Stimulated activated CD4-positive, alpha-beta T cell treated with anti-CD3 and anti-CD28 coated beads, Interleukin-1b, Interleukin-23, amount 100 ng/mL, for 1 hour (primary cell): ENCODE measurements at places on chromosomes 3 and 15.

GRCh38 chr15:50764461-50765194 lies 878 bp downstream of the SPPL2A start:
- no peak for DNase-seq

DNA sequence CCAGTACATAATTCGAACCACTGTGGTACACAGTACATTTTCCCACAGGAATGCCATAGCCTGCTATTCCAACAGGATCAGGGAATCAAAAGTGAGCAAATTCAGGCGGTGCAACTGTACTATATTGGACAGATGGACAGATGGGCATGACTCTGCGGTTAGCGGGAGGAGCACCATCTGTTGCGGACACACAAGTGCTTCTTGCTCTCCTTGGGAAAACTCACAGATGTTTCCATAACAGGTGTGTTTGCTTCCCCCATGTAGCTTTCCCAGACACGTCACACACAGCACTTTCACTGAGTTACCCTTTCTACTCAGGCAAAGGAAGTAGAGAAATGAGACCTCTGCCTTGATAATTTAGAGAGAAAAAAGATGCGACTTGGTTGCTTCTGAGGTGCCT lies 325.1 kb upstream of the THBS1 start:
- DNase-seq = no peak

DNA sequence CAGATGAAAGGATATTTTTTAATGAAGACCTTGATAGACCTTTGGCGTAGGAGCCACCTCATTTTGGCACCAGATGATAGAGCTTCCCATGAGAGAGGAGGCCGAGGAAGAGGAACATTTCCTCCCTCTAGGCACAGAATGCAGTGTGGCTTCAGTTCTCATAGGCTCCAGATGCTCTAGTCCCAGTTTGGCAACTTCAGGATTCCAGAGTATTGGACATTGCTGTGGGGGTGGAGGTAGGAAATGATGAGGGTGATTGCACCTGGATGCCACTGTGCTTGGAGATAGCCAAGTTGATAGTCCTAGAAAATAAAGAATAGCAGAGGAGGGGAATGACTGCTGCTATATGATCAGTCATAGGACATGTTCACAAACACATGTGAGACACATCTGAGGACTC lies 58.3 kb upstream of the KY start:
- DNase-seq = no peak

- DNase-seq = no peak
Observed at GRCh38 chr3:27756877-27757276, 34.8 kb upstream of the EOMES start.

- DNase-seq = no peak
Observed at GRCh38 chr3:169308654-169309250, 354.8 kb downstream of the MECOM start.

GRCh38 chr3:14744556-14744955 lies 69.6 kb downstream of the C3orf20 start:
- no peak for DNase-seq

- DNase-seq = no peak
Observed at GRCh38 chr3:150975992-150976368, 3.5 kb upstream of the CLRN1 start.

DNA sequence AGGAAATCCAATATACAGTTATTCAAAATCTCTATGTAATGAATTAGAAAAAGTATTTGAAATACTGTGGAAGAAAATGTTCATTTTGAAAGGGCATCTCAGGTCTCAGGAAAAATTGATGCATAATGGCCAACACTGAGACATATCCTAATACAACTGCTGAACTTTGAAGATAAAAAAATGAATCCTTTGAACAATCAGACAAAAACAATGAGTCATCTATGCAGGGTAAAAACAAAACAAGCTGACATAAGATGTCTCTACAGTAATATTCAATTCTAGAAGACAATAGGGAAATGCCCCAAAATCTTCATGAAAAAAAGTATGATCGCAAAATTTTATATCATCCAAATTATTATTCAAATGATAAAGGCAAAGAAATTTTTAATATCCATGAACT lies 34.0 kb upstream of the ZNF280D start:
- no peak for DNase-seq

DNA sequence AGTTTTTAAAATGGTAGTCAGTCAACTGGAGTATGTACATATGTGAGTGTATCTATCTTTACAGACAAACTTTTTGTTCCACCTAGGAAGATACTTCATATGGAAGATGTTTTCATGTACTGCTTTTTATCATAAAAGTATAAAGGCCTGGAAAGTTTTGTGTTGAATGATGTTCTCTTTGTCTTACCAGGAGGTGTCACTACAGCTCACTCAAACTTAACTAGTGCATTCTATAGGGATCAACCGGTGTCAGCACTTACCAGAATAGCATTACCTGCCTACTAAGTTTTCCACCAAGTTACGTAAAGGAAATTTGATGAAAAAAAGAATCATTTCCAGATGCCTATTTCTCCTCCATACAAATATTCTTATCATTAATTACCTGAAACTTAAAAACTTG lies 522.6 kb upstream of the SEMA6D start:
- DNase-seq = no peak

DNA sequence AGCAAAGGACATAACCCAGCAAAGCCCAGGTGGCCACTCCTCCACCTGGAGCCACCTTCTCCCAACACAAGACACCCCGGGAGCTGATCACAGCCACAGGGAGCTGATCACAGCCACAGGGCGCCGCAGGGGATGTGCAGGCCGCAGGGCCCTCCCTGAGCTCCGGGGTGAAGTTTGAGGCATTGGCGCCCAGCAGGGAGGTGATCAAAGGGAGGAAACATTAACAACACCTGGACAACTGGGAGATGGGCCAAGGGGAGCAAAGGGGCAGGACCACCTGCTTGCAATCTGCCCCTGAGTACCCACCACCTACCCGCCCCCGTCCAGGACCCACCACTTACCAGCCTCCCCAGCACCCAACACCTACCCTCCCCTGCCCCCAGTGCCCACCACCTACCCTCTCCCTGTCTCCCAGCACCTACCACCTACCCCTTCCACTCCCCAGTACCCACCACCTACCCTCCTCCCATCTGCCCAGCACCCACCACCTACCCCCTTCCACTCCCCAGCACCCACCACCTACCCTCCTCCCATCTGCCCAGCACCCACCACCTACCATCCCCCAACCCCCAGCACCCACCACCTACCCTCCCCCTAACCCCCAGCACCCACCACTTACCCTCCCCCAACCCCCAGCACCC lies 2.4 kb downstream of the UROC1 start:
- DNase-seq = no peak

DNA sequence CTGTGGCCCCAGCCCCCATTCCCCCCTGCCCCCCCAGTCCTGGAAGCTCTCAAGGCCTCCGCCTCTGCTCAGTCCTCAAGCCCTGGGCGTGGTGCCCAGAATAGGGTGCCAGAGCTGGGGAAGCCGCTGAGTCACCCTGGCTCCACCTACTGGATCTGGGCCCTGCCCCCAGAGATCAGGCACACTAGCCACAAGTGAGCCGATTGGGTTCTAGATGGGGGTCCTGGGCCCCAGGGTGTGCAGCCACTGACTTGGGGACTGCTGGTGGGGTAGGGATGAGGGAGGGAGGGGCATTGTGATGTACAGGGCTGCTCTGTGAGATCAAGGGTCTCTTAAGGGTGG lies 5.7 kb downstream of the EIF4G1 start:
- DNase-seq = no peak

GRCh38 chr15:34584996-34585395 lies 1.5 kb upstream of the GOLGA8B start:
- no peak for DNase-seq
